ENCODE measurements at places on chromosomes 16 and 17.

DNA sequence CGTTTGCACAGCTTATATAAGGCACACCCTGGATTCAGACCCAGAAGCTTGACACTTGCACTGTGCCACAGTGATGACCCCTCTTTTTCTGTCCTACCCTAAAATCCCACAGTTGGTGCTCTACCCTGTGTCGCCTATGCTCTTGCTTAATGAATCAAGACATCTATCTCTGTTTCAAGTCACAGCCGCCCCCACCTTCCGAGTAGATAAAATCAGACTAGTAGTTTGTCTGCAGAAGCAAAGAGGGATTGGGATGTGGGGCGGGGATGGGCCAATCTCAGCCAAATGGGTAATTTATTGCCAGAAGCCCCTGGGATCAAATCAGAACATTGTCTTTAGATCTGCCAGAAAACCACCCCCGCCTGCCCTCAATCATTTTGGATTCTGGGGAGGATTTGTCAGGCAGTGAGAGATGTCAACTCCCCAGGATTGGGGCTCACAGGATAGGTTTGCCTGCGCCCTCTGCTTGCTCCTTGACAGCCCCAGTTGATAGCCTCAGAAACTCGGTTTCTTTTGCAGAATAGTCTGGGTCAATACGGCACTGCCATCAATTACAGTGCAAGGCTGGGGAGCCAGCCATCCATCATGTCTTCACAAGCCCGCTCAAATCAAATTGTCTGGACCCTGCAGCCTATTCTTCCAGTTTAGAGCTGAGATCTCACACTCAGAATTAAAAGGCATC lies 520.8 kb downstream of the GRIN2A start:
- no peak for DNase-seq

GRCh38 chr17:48382989-48383388 lies 47.0 kb downstream of the SKAP1 start:
- DNase-seq: no peak

DNA sequence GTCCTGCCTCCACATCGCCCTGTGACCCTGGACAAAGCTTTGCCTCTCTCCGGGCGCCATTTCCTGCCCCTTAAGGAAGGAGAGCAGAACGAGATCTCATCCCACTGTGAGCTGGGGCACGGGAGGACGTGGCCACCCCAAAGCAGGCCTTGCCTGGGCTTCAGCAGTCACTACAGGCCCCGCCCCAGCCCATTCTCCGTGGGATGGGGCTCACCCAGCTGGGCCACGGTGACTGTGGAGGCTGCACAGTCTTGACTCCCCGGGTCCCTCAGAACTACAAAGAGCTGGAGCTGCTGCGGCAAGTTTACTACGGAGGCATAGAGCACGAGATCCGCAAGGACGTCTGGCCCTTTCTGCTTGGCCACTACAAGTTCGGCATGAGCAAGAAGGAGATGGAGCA lies 28.2 kb downstream of the MNT start:
- DNase-seq: no peak

- no peak for DNase-seq
Measured at GRCh38 chr16:22373662-22374310, 633 bp downstream of the CDR2 start.

DNA sequence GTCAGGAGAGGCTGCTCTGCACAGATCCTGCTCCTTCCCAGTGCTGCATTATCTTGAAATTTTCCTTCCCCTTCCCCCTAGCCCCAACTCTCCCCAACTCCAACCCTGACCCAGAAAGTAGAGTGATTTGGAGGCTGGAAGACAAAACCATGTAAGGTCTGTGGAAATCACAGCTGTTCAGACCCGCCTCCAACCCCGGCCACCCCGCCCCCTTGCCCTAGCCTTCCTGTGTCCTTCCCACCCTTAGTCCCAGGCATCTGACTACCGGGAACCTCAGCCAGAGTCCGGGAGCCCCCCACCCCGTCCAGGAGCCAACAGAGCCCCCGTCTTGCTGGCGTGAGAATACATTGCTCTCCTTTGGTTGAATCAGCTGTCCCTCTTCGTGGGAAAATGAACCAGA lies at the start of gene AOC3:
TSS of gene AOC3 (plus strand) at position 246 of the 400 bp plus-strand sequence. CDS start at position 391, 145 bp downstream.
- DNase-seq: no peak

Measured in stimulated activated CD8-positive, alpha-beta memory T cell treated with anti-CD3 and anti-CD28 coated beads, Interleukin-4, amount 100 ng/mL, for 4 hours (primary cell).